ENCODE measurements at places on chromosomes 13 and 19.
A peak's percentile ranks its signal among the peaks of the same experiment; 100 is the strongest.

GRCh38 chr13:41960211-41960636 is 685 bp downstream of the VWA8 start:
- no peaks in the 10 kb centered on the region for H3K27me3 ChIP-seq
- no peak for DNase-seq
- H3K36me3 ChIP-seq, result no peaks in the 10 kb centered on the region
- peaks cover 19% of the 10 kb centered on the region for H3K4me1 ChIP-seq
- peak overlapping the region; percentile 89 for H3K4me3 ChIP-seq
- peak overlapping the region; percentile 90 for H3K27ac ChIP-seq

GRCh38 chr19:18286973-18287635 is 5.7 kb upstream of the JUND start:
- no peak overlapping the region for H3K4me3 ChIP-seq
- H3K27me3 ChIP-seq, result no peaks in the 10 kb centered on the region
- H3K27ac ChIP-seq, result peak overlapping the region; percentile 84
- DNase-seq, result peak; percentile 77
- H3K36me3 ChIP-seq, result no peaks in the 10 kb centered on the region

DNA sequence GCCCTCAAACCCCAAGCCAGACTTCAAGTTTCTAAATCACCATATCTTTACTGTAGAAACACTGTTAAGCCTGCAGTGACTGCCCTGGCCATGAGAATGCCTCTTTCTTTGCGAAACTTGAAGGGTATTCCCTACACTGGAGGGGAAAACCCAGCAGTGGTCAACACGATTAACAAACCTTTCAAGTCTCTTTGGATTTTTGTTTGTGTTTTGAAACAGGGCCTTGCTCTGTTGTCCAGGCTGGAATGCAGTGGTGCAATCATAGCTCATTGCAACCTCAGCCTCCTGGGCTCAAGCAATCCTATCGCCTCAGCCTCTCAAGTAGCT is 17.4 kb upstream of the POMP start:
- H3K27me3 ChIP-seq, result no peaks in the 10 kb centered on the region
- no peaks in the 10 kb centered on the region for H3K36me3 ChIP-seq
- H3K4me1 ChIP-seq, result peaks cover 25% of the 10 kb centered on the region
- no peak overlapping the region for H3K27ac ChIP-seq
- no peak overlapping the region for H3K4me3 ChIP-seq

DNA sequence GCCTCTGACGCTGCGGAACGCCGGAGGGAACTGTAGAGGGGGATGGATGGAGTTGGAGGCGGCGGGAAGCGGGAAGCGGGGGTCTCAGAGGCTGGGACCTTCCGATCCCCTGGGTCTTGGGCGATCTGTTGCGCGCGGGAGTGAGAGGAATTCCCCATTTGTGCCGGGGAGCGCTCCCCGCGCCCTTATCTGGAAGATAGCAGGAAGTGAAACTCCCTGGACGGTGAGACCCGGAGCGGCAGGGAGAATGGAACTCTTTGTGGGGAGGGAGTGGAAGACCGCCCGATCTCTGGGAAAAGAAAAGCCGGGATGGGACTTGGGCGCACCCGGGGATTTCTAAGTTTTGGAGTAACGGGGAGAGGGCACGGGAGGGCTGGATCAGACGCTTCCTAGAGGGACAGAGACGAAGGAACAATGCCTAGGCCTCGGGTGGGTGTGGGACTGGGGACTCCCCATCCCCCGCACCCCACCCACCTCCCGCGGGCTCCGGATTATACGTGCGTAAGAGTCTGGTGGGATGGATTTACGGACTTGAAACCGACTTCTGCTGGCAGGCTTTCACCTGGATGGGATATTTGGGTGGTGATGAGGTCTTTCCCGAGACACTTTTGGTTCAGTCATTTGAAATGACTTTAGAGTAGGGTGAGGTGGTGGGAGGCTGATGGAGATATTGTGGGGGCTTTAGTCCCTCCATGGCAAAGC is 495 bp downstream of the LSR start:
- H3K36me3 ChIP-seq, result no peaks in the 10 kb centered on the region
- H3K4me3 ChIP-seq, result peak overlapping the region; percentile 14

DNA sequence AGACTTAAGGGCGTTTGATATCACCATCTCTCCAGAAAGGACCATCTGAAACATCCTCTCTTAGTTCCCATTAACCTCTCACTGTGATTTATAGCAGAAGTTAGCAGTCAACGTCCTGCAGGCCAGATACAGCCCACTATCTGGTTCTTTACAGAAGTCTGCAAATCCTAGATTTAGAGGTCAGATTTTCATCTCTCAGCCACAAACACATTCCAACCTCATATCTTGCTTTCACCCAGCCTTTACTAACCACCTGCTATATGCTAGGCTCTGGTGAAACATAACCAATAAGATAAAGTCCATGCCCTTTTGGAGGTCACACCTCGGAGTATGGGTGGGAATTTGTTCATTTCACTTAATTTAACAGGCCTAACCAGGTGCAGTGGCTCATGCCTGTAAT is 76.8 kb upstream of the CACNA1A start:
- DNase-seq, result no peak
- H3K4me3 ChIP-seq, result no peak overlapping the region
- no peaks in the 10 kb centered on the region for H3K27me3 ChIP-seq
- no peaks in the 10 kb centered on the region for H3K4me1 ChIP-seq
- H3K27ac ChIP-seq, result no peak overlapping the region

GRCh38 chr13:70527599-70527998 is 419.3 kb upstream of the KLHL1 start:
- no peak overlapping the region for H3K4me3 ChIP-seq
- H3K27ac ChIP-seq, result no peak overlapping the region
- H3K4me1 ChIP-seq, result peaks cover 14% of the 10 kb centered on the region
- no peak for DNase-seq

- peak overlapping the region; percentile 61 for H3K4me3 ChIP-seq
- peaks cover 76% of the 10 kb centered on the region for H3K4me1 ChIP-seq
- H3K27ac ChIP-seq, result peak overlapping the region; percentile 97
- DNase-seq, result peak; percentile 95
- no peaks in the 10 kb centered on the region for H3K27me3 ChIP-seq
- peaks cover 26% of the 10 kb centered on the region for H3K36me3 ChIP-seq
These were observed 21.2 kb downstream of the PCID2 start for GRCh38 chr13:113187263-113187669.
